Cardiac septum (tissue), 1 donor: ENCODE measurements at places on chromosomes 5 and 9. TPM values are rescaled to one million over a fixed set of nuclear protein-coding genes. Genes with fewer than 3 reads are reported as not detected.

- no peak for DNase-seq
These were observed 1229.5 kb upstream of the CDH6 start for GRCh38 chr5:29963956-29964355.

DNA sequence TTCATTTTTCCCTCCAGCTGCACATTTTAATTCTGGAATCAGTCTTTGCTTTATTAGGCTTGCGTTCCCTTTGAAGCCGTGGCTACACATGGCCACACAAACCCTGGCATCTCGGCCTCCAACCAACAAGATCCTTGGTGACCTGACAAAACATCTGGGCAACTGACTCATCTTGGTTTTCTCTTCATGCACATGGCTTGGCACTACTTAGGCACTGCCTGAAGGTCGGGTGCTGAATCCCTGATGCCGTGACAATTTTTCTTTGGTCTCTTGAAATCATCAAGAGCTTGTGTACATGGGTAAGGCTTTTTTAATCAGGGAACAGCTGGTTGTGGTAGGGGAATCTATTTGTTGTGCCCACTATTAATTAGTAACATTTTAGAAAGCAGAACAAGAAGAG, 16.0 kb upstream of the PAPPA start:
- no peak for DNase-seq

GRCh38 chr5:147437161-147437596, 72.7 kb downstream of the DPYSL3 start:
- DNase-seq: no peak

FIBCD1 gene
- total RNA-seq: 0.54 TPM

GRCh38 chr5:62707131-62707530, 128.5 kb downstream of the LRRC70 start:
- no peak for DNase-seq

- DNase-seq: no peak
These were observed 193.1 kb downstream of the GLIS3 start for GRCh38 chr9:4106760-4107143.

DNA sequence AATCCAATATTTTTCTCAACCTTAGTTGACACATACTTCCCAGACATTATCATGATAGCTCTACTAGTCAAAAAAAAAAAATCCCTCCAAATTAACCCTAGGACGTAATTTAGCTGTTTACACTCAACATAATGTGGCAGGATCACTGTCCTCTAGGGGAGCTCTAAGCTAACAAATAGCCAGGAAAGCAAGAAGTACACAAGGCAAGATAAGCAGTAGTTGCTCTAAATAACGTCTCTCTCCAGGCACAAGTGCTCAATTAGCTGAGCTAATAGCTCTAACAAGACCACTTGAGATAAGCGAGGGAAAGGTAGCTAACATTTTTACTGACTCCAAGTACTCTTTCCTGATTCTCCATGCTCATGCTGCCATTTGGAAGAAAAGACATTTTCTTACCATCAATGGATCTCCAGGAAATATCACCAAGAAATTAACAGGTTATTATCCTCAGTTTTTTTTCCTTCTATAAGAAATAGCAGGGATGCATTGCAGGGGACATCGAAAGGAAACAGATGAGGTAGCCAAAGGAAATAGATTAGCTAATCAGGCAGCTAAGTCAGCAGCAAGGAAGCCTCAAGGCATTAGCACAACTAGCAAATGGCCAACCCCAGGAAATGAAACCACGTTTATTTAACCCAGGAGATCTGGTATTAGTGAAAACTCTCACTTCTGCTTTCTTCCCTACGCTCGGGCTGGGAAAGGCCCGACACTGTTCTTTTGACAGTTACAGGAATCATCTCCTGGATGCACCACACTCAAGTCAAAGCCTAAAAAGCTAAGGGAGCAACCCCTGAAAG, 614.1 kb downstream of the PTPRD start:
- DNase-seq: no peak

- no peak for DNase-seq
These were observed 35.3 kb upstream of the MAN2A1 start for GRCh38 chr5:109654455-109654854.

DNA sequence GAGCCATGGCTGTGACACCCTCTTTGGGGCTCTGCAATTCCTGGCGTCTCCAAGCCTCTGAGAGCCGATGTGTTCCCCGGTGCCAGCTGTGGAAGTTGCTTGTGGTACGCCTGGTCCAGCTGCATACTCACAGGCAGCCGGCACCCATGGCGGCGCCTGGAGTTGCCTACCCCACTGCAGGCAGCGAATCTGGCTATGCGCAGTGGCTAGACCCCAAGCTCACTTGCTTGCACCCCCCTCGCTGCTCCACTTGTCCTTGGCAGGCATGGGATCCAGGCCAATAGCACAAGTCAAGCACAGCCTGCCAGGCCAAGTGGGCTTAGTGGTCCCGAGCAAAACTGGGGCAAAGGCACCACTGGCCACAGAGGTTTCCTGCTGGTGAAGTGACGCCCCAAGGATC, 24.7 kb upstream of the GABRA6 start:
- DNase-seq: no peak

DNA sequence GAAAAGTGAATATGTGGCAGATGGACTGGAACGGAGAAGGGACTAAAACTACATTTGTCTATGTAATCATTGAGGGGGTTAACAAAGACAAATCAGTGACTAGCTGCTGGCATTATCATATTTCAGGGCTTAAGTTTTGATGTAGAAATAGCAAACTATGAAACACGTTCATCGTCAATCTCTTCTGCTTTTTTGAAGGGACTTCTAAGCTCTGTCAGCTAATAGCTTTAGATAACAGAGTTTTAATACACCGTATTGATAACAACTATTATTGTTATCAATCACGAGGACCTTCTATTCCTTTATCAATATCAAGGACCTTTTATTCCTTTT, 38.9 kb upstream of the MRPS30 start:
- no peak for DNase-seq

SECISBP2 gene
- 21.2 TPM for total RNA-seq

IFNA13 gene
- total RNA-seq: not detected
